ENCODE measurements at places on chromosomes 2 and 18. TPM values are rescaled to one million over a fixed set of nuclear protein-coding genes. Genes with fewer than 3 reads are reported as not detected.

Gene ZC3H15
- total RNA-seq = 40.0 TPM

GRCh38 chr18:55384551-55385275 lies 203.3 kb downstream of the TCF4 start:
- DNase-seq = peak; percentile 51
- no peaks in the 10 kb centered on the region for H3K4me1 ChIP-seq
- H3K4me3 ChIP-seq = no peak overlapping the region
- no peak overlapping the region for H3K27ac ChIP-seq
- H3K36me3 ChIP-seq = no peaks in the 10 kb centered on the region
- no peaks in the 10 kb centered on the region for H3K27me3 ChIP-seq

- DNase-seq = no peak
- H3K4me1 ChIP-seq = no peaks in the 10 kb centered on the region
- no peak overlapping the region for H3K4me3 ChIP-seq
- no peaks in the 10 kb centered on the region for H3K36me3 ChIP-seq
- no peak overlapping the region for H3K27ac ChIP-seq
- no peaks in the 10 kb centered on the region for H3K27me3 ChIP-seq
Observed at GRCh38 chr18:25244170-25244569, 107.8 kb downstream of the ZNF521 start.

DNA sequence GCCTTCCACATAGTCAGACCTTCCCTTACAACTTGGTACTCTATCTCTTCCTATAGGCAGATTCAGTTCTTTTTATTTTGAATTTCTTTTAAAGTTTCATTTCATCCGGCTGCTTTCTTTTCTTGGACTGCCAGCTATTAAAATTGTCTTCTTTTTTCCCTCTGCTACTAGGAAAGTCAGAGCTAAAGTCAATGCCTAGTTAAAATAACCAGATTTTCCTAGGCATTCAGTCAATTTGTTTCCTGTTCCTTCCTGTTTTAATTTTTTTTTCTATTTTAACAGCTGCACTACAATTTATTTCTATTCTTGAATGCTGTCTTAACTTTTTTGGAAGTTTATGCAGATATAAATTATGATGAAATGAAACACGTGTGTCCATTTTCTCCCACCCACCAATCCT lies 84.8 kb downstream of the EVA1A start:
- H3K4me1 ChIP-seq = no peaks in the 10 kb centered on the region
- H3K27ac ChIP-seq = no peak overlapping the region
- H3K27me3 ChIP-seq = peaks cover 3% of the 10 kb centered on the region
- H3K4me3 ChIP-seq = no peak overlapping the region
- no peaks in the 10 kb centered on the region for H3K36me3 ChIP-seq

GRCh38 chr2:2237563-2237962 lies 93.5 kb downstream of the MYT1L start:
- H3K4me1 ChIP-seq = no peaks in the 10 kb centered on the region
- no peaks in the 10 kb centered on the region for H3K36me3 ChIP-seq
- no peak for DNase-seq
- H3K27ac ChIP-seq = no peak overlapping the region
- H3K4me3 ChIP-seq = no peak overlapping the region
- H3K27me3 ChIP-seq = no peaks in the 10 kb centered on the region
